Memory B cell (primary cell): ENCODE measurements at places on chromosomes 11 and 22.

- no peak for DNase-seq
These were observed 17.3 kb upstream of the TREH start for GRCh38 chr11:118696673-118697226.

GRCh38 chr22:24583221-24584165 is 9.4 kb downstream of the LRRC75B start:
- DNase-seq: no peak

- DNase-seq: no peak
These were observed 1.6 kb downstream of the DIXDC1 start for GRCh38 chr11:111938687-111939160.

DNA sequence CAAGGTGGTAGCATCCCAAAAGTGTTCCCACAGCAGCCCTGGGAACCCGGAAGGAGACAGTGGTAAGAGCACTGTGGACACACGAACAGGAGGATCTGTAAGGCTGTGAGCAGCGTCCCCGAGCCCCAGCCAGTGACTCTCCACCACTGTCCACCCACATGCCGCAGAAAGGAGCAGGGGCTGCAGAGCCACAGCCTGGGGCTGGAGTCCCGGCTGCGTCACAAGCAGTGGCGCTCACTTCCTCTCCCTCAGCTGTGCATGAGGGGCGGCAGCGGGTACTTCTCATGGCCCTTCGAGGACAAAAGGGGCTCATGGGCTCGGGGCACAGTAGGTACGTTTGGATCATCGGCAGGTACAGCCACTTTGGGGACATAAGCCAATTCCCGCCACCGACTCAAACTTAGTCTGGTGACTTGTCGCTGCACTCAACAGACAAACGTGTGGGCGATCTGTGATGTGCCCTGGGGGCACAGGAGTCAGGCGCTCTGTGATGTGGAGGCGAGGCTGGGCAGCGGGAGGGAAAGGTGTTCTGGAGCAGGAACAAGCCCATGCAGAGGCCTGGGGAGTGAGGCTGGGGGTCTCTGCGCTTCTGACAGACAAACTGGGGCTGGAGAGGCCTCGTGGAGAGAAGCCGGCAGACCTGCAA is 68.5 kb downstream of the SCUBE1 start:
- DNase-seq: no peak

- DNase-seq: no peak
These were observed 82.7 kb downstream of the CELSR1 start for GRCh38 chr22:46454504-46455269.
